ENCODE measurements at places on chromosomes 5 and 9.

DNA sequence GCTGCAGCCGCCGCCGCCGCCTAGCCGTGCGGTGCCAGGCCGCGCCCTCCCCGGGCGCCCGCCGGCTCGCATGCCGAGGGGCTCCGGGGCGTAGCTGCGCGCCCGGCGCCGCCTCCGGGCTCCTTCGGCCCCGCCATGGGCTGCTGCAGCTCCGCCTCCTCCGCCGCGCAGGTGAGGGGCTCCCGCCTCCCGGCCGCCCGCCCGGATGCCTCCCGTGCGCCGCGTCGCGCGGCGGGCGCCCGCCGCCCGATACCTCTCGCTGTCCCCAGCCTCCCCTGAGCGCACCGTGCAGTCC lies 230 bp downstream of the SLC44A1 start:
- no peak for DNase-seq

GRCh38 chr5:75566710-75567309 lies 44.4 kb upstream of the ANKDD1B start:
- peak; percentile 79 for DNase-seq

DNA sequence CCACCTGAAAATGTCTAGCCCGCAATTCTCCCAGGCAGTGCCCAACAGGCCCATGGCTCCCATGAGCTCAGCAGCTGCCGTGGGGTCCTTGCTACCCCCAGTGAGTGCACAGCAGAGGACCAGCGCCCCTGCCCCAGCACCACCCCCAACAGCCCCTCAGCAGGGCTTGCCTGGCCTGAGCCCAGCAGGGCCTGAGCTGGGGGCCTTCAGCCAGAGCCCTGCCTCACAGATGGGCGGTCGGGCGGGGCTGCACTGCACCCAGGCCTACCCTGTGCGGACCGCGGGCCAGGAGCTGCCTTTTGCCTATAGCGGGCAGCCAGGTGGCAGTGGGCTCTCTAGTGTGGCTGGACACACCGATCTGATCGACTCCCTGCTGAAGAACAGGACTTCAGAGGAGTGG lies 19.3 kb upstream of the LTC4S start:
- no peak for DNase-seq

- no peak for DNase-seq
Measured at GRCh38 chr5:78964889-78965288, 20.2 kb downstream of the ARSB start.

GRCh38 chr9:18499980-18500379 lies 26.0 kb downstream of the ADAMTSL1 start:
- DNase-seq: no peak

- no peak for DNase-seq
Measured at GRCh38 chr9:35726931-35727330, 5.1 kb downstream of the TLN1 start.

DNA sequence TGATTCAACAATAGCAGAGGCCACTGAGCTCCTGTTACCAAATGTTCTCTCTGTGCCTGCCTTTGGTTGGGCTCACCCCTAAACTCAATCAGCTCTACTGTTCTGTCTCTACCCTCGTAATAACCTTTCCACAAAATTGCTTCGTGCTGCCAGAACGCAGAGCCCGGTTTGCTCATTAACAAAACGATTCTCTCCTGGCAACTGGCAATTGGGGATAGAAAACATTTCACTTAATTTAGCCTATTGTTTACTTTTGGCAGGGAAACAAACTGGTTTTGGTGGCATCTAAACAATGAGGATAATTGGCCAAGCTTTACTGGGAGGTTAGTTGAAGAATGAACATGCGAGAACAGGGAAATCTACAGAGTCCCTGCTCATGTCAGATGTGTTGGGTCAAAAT lies 56.6 kb downstream of the SLC28A3 start:
- DNase-seq: no peak

- no peak for DNase-seq
Measured at GRCh38 chr5:27832886-27833285, 794.5 kb upstream of the CDH9 start.

- no peak for DNase-seq
Measured at GRCh38 chr9:90774682-90775081, 26.9 kb upstream of the SYK start.

DNA sequence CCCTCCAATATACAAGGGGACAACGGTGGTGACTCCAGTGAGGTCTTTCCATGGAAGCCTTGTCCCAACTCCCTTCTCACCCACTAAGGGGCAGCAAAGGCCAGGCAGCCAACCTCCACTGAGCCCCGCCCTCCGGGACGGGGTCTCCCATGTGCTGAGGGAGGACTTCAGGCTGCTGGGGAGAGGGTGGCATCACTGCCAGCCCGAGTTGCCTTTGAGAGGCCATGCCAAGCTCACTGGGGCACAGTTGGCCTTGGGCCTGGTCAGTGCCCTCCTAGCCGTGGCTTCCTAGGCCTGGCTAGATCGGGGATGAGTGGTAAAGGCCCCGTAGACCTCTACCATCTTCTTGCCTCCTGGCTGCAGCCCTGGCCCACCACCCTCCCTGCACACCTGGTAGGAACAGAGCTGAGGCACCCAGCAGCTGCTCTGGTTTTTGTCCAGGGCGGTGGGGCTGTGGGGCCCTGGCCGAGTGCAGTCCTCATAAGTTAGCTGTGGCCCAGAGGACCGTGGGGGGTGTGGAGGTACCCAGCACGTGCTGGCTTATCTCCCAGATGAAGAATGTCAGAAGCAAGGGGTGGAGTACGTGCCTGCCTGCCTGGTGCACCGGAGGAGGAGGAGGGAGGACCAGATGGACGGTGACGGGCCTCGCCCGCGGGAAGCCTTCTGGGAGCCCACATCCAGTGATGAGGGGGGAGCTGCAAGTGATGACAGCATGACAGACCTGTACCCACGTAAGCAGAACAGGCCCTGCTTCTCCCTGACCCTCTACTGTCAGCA lies 3.2 kb downstream of the SURF2 start:
- DNase-seq: no peak

DNA sequence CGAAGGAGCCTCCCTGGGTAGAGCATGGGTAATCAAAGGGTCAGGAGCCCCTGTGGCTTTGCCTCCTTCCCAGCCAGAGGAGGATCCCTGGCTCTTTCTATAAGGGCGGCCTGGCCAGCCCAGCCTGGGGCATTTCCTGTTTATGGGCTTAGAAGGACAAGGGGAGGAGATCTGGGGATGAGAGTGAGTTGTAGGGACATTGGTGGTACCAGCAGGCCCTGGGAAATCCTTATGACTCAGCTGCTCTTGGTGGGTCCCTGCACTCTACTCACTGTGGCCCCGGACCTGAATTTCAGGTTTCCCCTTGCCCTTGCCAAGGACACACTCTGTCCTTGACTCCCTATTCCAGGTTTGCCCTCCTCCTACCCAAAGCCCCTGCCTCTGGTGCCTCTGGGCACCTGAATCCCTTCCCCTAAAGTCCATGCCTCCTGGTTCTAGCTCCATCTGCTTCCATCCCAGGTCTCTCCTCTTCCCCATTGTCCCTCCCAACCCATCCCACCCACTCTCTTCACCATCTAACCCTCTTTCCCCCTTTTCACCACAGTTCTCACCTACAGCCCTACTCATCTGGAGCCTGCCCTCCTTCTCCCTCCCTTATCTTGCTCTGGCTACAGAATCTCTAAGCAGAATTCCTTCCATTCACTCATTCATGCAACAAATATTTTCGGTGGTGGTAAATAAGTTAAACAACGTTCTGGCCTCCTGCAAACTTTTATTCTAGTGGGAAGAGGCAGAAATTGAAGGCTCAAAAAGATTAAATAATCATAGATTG lies 34.9 kb downstream of the PCDH1 start:
- no peak for DNase-seq

GRCh38 chr9:90002397-90003271 lies 397.8 kb downstream of the GADD45G start:
- no peak for DNase-seq

- DNase-seq: no peak
Measured at GRCh38 chr9:100322954-100323536, 29.7 kb downstream of the TEX10 start.

DNA sequence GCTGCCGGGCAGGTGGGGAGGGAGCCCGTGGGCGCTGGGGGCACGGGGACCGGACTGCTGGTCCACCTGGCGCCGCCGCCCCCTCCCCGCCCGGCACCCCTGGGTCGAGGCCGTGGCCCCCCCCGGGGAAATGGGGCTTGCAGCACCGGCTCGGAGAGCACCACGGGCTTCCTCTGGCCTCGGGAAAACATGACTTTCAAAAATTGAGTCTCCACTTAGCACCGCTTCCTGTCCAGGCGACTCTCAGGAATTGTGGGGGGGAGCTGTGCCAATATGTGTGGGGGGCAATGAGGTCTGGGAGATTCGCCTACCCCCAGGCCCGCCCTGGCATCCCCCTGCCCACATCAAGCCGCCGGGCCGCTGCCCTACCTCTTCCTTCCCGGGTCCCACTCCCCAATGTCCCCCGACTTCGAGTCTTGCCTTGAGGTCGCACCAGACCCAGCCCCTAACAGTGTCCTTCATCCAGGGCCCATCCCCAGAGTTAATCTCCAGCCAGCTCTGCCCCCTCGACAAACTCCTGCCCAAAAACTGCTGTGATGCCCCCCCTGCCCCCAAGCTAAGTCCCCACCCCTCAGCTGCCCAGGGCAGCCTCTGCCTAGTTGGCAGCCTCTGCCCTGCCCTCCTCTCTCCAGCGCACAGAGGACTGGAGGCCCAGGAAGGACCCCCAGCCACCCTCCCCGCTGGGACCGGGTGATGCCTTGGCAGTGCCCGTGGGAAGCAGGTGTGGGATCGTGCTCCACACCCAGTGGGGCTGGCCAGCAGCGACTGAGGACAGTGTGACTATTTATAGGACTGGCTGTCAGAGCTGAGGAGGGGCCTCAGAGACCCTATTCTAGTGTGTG lies 3.9 kb downstream of the EGFL7 start:
- DNase-seq: no peak

DNA sequence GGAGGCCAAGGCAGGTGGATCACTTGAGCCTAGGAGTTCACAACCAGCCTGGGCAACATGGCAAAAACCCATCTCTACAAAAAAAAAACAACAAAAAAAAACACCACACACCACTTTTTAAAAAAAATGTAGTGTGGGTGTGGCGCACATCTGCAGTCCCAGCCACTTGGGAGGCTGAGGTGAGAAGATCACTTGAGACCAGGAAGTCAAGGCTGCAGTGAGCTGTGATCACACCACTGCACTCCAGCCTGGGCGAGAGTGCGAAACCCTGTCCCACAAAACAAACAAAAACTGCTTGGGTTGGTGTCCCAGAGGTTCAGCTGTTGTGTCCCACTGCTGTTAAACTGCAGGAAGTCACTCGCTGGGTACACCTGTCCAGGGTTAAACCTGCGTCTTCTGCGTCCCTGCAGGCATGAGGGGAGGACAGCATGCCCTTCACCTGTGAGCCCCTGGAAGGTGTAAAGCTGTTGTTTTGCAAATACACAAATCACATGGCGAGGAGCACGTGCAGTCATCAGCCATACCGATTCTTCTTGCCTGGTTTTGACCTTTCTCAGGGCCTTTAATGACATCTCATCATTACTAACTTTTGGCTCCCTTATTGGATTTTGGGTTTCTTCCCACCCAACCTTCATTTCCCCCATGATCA lies 29.3 kb upstream of the CLPTM1L start:
- no peak for DNase-seq

DNA sequence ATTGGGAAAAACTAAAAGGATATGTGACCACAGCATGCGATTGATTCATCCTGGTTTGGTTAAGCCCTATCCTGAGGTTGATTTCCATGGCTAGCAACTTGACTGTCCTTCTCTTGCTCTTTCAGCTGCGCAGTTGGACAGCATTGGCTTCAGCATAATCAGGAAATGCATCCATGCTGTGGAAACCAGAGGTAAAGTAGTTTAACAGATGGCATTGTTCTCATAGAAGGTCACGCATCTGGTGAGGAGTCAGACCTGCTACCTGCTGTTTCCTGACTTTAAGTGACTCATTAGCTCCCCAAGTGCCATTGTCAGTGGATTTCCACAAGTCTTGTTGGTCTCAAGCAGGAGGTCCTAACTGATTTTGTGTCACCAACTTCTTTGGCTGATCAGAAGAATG lies 266.9 kb downstream of the ARHGAP26 start:
- no peak for DNase-seq

DNA sequence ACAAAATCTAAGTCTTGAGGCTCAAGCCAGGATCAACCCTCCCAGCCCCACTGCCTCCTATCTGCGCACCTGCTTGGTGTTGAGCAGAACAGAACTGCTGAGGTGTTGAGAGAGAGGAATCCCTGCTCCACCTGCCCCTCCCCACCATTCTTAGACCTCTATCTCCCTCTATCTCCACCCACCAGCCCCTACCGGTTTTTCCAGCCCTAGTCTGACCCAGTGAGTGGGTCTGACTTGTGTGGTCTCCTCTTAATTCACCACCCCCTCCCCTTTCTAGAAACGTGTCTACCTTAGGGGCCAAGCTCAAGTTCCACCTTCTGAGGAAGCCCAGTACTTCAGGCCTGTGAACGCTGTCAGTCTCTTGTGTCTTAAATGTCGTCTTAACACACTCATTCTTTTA lies 93.7 kb downstream of the ARHGAP26 start:
- DNase-seq: no peak

DNA sequence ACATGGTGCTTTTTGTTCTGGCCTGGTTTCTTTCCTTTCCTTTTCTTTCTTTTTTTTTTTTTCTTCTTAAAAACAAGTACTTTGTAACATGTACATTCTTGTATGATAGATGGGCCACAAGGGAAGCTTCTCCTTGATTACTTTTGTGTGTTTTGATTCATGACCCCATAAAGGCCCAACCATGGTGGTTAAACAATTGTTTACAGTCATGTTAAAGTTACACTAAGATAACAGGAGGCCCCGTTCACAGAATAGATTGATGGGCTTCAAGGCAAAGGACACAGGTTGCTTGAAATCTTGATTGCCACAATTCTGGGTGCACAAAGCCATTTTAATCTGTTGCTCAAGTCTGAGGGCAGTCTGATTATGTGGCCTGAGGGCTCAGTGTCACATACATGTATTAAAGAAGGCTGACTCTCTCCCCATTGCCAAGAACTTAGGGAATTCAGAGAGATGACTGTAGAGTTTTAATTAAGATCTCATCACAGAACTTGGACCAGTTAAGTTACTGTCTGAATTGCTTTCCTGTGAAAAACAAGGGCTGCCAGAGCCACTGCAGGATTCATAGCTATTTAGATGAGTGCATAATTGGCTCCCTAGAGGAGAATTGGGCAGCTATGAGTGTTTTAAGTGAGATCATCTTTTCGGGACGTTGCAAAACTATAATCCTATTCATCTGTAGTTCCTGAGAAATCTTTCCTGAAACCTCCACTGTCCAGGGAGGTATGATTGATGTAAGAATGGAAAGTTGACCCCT lies 163.4 kb downstream of the TLE4 start:
- DNase-seq: no peak

- DNase-seq: no peak
Measured at GRCh38 chr9:136438548-136439480, 831 bp downstream of the INPP5E start.

DNA sequence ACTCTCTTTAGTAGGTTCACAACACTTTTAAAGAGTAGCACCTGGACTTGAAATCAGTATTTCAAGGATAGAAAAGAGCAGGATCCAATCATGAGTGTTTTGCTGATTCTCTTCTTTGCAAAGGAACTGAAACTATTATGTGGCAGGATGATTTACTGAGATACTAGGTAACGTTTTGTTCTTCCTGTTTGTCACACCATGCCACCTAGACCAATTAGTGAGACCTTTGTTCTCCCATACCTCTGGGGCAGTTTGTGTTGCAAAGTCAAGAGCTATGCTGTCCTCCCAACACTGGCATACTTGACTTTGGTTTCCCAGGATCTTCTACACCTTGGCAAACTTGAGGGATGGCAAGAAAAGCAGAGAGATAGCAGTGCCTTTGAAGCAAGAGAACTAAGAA lies 43.4 kb downstream of the PPP1R2B start:
- no peak for DNase-seq

- DNase-seq: no peak
Measured at GRCh38 chr5:139644646-139645429, 3.3 kb upstream of the CXXC5 start.

All from fibroblast of skin of left biceps (primary cell).